Activated gamma-delta T cell treated with Interleukin-2 at 50 U/mL for 16 hours (primary cell): ENCODE measurements at places on chromosomes 1 and 21.

GRCh38 chr1:182620924-182621585 lies 16.9 kb upstream of the RGS16 start:
- DNase-seq = no peak

- DNase-seq = no peak
Measured at GRCh38 chr1:226738421-226738994, 574 bp downstream of the ITPKB start.

- no peak for DNase-seq
Measured at GRCh38 chr1:116092752-116093489, 18.3 kb upstream of the MAB21L3 start.

DNA sequence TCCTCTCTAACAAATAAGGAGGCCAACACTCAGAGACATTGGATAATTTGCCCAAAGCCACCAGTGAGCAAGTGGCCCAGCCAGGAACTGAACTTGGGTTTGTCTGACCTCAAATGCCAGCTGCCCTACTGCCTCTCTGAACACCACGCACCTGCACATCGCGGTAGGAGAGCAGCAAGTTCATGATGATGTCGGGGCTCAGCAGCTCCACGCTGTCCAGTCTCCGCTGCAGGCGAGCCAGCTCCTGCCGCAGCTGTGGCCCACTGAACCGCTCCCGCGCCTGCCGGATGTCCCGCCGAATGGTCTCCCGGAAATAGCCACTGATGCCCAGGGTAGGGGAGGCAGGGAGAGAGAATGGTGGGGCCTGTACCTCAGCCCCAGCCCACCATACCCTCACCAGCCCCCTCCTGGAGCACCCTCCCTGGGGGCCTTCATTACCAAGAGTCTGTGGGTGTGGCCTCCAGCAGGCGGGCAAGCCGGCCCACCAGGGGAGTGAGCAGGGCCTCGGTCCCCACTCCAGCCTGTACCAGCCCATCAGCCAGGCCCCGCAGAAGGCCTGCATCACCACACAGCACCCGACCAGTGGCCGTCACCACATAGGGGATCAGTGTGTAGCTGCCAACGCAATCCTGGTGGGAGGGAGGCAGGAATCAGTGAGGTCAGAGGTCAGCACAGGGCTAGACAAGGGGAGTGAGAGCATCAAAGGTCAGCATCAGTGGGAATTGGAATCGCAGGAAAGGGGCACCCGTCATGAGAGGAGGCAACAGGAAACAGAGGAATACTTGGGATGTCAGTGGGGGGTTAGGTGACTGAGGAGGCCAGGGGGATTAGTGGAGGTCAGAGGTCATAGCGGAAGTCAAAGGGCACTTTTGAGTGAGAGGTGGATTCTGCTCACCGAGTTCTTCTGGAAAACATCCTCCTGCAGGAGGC lies 2.7 kb downstream of the MAP3K6 start:
- DNase-seq = no peak

DNA sequence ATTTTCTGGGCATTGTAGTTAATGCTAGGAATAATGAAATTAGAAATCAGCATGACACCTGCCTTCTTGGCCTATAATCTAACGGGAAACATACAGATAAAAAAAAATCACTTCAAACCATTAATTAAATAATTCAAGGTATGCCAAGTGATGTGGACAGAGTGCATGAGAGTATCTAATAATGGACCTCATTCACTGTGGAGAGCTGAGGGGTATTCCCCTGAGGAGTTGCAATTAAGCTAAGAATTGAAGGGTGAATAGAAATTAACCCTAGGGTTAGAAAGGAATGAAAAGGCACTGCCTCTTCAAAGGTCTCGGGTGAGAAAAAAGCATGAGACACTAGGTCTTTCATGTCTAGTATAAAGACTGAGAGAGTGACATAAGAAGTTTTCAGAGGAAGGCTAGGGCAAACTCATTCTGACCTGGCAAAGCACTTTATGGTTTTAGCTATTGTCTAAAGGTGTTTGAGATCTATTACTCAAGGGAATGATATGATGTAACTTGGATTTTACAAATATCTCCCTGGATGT lies 466.1 kb downstream of the KCNT2 start:
- no peak for DNase-seq

DNA sequence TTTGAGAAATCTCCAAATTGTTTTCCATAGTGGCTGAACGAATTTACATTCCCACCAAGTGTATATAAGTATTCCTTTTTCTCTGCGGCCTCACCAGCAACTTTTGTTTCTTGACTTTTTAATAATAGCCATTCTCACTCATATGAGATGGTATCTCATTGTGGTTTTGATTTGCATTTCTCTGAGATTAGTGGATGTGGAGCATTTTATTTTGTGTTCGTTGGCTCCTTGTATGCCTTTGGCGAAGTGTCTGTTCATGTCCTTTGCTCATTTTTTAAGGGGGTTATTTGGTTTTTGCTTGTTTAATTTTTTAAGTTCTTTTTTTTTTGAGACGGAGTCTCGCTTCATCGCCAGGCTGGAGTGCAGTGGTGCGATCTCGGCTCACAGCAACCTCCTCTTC lies 45.1 kb upstream of the MPC2 start:
- no peak for DNase-seq

DNA sequence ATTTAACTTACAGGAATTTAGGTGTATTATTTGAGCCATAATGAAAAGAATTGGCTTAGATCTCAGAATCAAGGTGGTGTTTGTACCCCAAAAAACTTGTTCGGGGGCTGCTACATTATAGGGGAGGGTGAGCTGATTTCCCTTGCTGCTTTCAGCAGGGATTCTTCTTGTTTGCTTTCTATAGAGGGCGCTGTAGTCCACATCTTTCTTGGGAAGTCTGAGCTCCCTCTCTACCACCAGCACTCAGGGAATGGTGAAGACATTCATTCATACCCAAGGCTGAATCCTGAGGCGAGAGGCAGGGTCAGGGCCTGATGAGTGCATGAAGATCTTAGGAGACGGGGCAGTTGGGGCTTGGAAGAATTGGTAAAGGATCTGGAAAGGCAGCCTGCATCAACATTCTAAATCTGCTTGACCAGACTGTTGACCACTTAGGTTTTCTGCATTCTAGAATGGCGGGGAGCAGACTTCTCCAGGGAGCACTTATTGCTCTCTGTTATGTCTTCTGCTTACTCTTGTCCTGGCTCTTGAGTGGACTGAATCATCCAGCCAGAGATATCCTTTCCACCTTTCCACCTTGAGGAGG lies 18.9 kb downstream of the SPATA46 start:
- no peak for DNase-seq

GRCh38 chr1:89557445-89557825 lies 32.8 kb downstream of the LRRC8B start:
- DNase-seq = no peak

- no peak for DNase-seq
Measured at GRCh38 chr1:209778102-209778501, 6.3 kb downstream of the C1orf74 start.

DNA sequence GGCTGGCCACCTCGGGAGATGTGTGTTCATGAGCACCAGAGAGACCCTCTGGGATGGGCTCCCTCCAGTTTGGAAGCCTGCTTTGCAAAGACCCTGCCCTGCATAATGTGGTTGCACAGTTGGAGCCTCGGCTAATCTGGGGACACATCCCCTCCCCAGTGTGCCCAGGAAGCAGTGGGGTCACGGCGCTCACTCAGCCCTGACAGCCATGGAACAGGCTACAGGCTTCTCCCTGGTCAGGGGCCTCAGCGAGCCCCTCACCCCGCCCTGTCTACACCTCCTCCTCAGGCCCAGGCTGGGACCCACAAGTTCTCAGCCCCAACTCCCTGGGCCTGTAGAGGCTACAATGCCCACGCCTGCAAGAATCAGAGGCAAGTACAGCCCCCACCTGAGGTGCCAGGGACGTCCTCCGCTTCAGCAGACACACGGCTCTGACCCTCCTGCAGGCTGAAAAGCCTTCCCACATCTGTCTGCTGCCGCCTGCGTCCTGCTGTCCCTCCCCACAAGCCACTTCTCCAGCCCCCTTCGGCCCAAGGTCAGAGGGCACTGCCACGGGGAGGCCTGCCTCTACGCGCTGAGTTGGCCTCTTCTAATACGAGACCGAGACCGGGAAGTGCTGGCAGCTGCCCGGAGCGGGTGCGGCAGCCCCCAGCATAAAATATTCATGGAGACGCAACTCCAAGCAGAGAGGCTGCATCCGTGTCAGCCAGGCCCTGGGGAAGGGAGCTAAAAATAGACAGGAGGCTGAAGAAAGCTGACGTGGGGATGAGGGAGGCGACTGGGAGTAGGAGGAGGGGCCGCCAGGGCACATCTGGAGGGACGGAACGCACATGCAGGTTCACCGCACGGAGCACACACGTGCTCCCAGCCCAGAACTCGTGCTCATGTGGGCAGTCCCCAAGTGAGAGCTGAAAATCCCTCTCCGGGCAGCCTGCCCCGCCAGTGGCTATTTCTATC lies 15.2 kb upstream of the GPR153 start:
- DNase-seq = no peak

DNA sequence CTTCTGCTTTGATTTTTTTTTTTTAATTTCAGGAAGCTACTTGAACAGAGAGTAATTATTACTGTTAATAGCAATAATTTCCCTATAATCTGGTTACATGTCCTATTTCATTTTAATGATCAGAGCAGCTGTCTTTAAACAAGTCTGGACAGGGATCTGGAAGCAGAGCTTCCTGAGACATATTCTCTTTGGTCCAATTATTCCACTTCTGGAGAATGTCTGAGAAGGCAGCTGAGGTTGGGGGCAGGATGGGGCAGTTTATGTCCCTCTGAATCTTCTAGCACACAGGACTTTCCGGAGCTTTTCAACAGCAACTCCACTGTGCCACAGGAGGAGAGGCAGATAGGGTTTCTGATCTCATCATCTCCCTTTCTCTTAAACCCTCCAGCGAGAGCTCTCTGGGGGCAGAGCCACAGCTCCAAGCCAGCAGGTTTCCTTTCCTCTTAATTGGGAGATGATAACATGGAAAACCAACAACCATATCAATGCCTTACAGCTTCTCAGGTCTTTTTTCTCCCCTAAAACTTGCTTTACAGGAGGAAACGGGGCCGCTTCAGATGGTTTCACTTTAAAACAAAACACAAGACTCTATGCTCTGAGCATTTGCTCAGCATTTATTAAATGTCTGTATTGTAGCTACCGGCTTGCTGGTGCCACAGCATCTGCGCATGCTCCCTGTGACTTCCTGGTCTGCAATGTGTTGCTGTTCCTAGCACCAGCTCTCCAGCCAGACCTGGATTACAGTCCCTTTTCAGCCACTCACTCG lies 425.7 kb upstream of the USP24 start:
- DNase-seq = peak; percentile 6

DNA sequence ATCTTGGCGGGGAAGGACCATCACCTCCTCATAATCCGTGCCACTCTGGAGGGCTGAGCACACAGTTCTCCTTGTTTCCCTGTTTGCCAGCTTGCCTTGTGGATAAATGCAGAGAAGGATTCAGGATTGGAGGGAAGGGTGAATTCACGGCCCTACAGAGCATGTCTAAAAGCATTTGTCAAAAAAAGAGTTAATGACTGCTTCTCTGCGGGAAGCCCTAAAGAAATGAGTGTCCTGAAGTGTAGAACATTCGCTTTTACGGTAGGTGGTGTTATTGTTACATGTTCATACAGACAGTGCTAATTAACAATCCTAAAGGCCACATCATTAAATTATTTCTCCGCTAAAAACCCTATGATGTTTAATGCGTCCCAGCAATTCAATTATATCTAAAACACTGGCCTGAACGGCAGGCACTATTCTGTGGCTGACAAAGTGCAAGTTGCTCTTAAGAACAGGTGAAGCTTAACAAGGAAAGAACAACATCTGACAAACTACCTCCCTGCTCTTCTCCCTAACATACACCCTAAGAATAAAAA lies 112.3 kb upstream of the NFIA start:
- no peak for DNase-seq

DNA sequence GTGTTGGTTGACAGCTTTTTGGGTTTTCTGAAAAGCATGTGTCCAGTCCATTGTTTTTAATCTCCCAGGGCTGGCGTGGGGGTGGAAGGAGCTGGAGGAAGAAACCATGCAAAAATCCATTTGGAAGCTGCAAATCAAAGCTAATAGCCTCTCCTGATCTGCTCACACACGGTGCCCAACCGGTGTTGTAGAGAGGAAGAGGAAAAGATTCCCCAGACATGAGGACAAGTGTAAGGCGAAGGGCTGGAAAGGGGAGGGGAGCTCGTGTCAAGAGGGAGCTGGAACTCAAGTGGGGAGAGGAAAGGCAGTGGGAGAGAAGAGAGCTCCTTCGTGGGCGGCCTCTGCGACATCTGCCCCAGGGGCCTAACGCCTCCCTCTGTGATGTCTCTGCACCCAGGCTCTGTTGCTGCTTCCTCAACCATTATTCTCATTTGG lies 112.3 kb upstream of the IRF2BP2 start:
- no peak for DNase-seq

DNA sequence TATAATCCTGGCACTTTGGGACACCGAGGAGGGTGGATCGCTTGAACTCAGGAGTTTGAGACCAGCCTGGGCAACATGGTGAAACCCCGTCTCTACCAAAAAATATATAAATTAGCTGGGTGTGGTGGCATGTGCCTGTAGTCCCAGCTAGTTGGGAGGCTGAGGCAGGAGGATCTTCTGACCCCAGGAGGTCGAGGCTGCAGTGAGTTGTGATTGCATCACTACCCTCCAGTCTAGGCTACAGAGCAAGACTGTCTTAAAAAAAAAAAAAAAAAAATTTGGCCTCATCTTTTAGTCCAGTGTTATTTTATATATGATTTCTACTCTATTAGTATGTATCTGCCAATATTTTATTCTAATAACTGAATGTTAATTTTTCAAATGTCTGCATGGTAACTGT lies 59.7 kb downstream of the PPP2R5A start:
- no peak for DNase-seq

GRCh38 chr21:26846036-26846931 lies 1.1 kb upstream of the ADAMTS1 start:
- DNase-seq = no peak

GRCh38 chr1:113291777-113292602 lies 98.3 kb upstream of the MAGI3 start:
- no peak for DNase-seq

DNA sequence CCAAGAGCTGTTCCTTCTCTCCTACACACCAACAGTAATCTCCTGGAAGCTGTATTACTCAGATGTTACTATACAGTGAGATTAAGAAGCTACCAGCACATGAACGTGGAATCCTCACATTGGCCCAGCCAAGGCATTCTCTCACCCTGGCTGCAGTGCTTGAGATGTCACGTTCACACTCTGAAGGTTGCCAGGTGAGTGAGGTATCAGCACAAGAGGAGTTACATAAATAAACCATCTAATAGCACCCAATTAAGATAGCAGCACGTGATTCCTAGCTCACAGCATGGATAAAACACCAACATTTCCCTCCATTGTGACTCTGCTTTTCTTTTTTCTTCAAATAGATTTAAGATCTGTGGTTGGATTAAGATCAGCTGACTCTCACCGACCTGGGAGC lies 182.8 kb downstream of the PLPP3 start:
- no peak for DNase-seq

DNA sequence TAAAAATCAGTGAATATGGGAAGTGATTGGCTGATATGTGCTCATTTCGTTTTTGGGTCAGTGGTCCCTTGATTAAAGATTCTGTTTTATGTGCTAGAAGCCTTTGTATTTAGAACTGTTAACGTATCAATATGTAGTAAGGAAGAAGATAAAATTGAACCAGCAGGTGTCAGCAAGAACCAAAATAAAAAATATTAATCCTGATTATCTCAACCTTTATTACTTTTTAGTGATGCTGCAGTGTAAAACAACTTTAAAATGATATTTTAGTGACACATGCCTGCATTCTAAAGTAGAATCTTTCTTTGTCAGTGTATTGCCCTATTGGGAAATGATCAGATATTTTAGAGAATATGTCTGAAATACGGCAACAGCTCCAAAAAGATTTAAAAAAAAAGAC lies 49.5 kb downstream of the NEK7 start:
- DNase-seq = no peak
